Activated CD4-positive, CD25-positive, alpha-beta regulatory T cell treated with anti-CD3 and anti-CD28 coated beads, Interleukin-2, amount 50 U/mL, for 72 hours (primary cell): ENCODE measurements at places on chromosomes 1 and 21.

DNA sequence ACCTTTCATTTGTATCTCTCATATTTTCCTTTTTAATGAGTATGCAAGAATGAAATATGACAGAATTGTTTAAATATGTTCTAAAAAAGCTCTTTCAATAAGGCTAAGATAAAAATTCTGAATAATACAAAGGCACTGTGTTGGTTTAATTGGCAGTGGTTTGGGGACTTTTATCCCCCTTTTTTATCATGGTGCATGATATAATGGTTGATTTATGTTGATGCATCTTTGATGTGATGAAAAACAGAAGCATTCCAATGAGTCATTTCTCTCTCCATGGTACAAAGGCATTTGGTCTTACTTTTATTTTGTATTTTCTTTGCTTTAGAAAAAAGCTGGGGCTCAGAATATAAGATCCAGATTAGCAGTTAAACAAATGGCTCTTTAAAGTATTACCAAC, 127.2 kb upstream of the GREM2 start:
- no peak for DNase-seq

GRCh38 chr21:42102076-42102475, 31.0 kb downstream of the UMODL1 start:
- no peak for DNase-seq

DNA sequence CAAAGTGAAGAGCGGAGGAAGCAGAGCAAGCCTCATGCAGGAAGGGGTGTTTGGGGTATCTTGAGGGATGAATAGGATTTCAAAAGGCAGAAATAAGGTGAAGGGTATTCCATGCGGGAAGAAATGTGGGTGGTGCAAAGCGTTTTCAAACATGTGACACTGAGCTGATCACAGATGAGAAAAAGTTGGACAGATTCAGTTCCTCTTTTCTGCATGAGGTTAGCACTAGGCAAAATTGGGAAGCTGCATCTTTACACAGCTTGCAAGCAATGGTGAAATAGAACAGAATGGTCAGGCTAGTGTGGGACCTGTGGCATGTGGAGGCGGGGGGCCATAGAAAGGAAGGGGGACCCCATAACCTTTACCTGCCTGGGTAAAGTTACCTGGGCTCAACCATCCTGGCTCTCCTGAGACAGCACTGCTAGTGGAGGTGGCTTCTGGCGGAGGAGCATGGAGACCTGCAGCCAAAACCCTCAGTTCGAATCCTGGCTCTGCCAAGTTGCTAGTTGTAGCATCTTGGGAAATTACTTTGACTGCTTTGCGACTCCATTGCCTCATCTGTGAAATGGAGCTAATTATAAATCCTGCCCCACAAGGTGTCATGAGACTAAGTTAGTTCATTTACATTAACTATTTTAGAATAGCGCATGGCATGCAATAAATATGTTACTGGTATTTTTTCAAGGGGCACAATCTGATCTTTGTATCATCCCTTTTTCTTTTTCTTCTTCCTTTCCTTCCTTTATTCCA, 16.4 kb downstream of the KCNA10 start:
- DNase-seq = no peak

GRCh38 chr1:86478416-86479156, 9.9 kb downstream of the CLCA1 start:
- no peak for DNase-seq

- DNase-seq = no peak
These were observed 147.7 kb downstream of the CDC42BPA start for GRCh38 chr1:227170361-227171166.

- DNase-seq = no peak
These were observed 474.1 kb upstream of the VAMP3 start for GRCh38 chr1:7296968-7297367.

DNA sequence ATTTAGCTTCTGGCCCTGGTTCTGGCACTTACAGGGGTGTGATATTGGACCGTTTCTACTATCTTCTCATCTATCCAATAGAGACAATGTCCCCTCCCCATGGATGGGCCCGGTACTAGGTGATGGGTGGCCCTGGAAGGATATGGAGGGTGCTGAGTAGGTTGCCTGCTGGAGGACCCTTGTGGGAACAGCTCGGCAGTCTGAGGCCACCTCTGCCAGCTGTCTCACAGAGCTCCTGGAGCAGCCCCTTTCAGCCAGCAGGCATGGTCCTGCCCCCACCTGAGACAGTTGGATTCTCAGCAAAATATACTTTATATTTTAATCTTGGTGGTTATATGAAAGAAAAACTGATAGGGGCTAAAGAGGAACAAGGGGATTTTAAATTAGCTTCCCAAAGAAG, 101.0 kb upstream of the LMO4 start:
- DNase-seq = no peak

DNA sequence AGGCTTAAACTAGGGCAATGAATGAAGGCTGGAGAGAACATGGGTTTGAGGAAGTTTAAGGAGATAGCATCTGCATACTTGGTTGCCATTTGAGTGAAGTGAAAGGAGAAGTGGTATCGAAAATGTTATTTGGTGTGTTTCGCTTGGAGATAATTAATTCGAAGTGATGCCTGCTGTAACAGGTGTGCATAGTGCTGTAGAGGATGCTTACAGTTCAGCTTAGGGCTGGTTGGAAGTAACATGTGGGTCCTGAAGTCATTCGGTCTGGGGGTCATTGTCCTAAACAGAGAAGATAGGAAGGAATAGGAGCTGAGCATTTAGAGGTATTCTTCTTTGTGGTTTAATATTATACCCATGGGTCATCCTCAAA, 301 bp upstream of the NUDT17 start:
- no peak for DNase-seq

DNA sequence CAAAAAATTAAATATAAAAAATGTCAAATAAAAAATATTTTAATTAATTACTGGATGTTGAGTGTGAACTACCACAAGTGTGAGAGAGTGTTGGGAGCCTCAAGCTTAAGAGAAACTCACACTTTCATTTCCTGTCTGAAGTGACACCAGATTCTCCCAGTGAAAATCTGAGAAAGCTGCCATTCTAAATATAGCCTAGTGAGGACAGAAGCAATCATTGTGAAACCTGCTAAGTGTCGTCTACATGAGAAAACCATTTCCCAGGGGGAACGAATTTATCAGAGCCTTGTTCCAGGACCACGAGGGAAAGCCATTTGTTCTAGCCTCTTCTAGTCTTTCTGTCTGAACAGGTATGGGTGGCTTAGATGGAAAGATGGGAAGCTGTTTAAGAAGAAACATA, 329.3 kb upstream of the PRMT6 start:
- DNase-seq = no peak

GRCh38 chr1:98126740-98127139, 205.9 kb upstream of the DPYD start:
- no peak for DNase-seq

DNA sequence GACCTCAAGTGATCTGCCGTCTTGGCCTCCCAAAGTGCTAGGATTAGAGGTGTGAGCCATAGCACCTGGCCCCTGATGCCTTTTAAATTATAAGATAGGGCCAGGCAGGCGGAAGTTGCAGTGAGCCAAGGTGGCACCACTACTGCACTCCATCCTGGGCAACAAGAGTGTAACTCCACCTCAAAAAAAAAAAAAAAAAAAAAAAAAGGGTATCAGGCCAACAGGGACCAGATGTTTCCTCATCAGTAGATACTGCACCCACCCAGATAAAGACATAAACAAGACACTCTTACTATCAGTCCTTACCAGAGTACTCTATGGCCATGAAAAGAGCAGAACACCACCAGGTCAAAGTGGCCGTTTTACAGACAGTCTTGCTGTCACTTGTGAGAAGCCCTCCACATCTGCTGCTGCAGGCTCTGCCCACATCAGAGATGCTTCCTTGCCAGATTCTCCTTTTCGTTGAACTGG, 3.3 kb downstream of the C21orf58 start:
- no peak for DNase-seq

GRCh38 chr1:237040823-237041222, 1.2 kb upstream of the RYR2 start:
- DNase-seq = no peak

- no peak for DNase-seq
These were observed 81.4 kb downstream of the SMYD2 start for GRCh38 chr1:214362188-214362882.

GRCh38 chr1:85243372-85243771, 16.1 kb downstream of the C1orf52 start:
- DNase-seq = no peak

DNA sequence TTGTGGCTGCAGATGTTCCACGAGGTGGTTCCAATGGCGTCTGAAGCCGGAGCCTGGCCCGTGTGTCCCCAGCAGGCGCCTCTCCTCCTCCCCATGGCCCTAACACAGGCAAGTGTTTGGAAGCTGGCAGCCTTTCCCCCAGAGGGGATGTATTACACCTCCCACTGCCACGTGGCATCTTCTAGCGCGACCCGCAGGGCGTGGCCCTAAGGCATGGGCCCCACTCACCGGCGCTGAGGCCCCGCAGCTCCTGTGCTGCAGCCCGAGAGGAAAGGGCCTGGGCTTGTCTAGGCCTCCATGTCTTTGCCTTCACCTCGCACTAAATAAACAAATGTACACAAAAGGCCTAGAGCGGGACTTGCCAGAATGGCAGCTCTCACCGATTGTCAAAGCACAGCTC, 37.9 kb downstream of the SLC66A1 start:
- no peak for DNase-seq

DNA sequence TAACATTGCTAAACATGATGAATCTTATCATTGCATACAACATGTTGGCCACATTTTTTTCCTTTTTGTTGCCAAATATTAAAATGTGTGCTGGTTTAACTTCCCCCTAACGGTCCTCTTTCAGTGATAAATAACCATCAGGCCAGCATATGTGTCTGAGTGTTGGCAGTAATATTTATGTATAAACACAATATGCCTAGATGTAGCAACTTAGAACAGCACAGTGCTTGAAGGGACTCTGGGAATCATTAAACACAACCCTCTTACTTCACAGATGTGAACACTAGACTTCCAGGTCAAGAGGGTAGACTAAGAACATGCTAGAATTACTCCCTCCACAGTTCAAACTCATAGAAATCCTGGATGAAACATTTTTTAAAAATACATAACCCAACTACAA, 581.8 kb downstream of the PLPP3 start:
- DNase-seq = no peak

DNA sequence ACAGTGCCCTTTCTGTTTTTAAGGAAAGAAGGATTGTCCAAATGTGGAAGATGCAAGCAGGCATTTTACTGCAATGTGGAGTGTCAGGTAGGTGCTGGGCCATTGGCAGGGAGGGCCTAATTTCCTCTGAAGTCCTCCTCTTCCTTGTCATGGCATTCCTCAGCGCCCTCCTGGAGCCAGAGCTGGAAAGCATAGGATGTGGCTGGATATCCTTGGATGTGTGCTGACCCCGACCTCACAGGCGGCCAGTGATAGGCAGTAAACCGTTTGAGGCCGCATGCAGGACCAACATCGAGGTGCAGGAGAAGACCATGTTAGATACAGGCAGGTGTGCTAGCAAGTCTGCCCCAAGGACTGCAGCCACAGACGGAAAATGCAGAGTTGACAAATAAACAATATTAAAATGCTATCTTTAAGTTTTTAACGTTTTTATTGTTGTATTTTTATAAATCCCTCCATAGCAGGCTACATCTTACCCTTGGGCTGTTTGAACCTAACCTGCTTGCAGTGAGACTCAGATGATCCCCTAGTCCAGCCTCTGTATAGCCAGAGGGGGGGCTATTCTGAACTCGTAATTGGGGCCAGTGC, 24.3 kb downstream of the SMYD2 start:
- DNase-seq = no peak

- no peak for DNase-seq
These were observed 21.0 kb downstream of the ATF3 start for GRCh38 chr1:212629450-212630157.

- peak; percentile 18 for DNase-seq
These were observed 38.0 kb downstream of the WDR4 start for GRCh38 chr21:42841156-42841915.

DNA sequence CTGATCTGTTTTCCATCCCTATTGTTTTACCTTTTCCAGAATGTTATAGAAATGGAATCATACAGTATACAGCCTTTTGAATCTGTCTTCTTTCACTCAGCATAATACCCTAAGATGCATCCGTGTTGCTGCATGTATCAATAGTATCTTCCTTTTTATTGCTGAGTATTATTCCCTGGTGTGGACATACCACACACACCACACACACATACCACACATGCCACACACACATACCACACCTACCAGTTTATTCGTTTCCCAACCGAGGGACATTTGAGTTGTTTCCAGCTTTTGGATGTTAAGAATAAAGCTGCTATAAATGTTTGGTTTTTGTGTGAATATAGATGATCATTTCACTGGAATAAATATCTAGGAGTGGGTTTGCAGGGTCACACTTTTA, 22.2 kb upstream of the SLC30A1 start:
- DNase-seq = no peak

GRCh38 chr1:165075725-165076370, 280.7 kb downstream of the LMX1A start:
- no peak for DNase-seq

DNA sequence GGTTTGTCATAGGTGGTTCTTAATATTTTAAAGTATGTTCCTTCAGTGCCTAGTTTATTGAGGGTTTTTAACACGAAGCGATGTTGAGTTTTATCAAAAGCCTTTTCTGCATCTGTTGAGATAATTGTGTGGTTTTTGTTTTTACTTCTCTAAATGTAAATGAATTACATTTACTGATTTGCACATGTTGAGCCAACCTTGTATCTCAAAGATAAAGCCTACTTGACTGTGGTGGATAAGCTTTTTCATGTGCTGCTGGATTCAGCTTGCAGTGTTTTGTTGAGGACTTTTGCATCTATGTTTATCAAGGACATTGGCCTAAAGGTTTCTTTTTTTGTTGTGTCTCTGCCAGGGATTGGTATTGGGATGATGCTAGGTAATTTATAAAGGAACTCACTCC, 142.5 kb downstream of the PRDM2 start:
- no peak for DNase-seq

DNA sequence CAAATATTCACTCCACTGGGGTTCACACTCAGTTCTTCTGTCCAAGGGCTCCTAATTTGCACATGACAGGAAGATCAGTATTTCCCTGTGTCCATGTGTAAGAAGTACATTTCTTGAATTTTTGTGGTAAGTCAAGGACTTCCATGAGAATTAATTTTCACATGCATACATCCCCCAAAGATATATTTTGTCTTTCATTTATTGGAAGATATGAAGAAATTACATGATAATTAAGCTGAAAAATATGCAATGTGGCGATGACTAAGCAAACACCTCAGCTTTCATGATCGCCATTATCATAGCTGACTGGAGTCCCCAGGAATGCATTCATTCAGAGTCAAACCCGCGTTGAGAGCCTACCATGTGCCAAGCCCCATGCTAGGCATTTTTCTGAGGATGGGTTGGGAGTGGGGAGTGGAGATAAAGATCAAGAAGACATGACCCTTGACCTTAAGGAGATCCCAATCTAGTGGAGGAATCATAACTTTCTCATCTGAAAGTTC, 104.6 kb upstream of the F3 start:
- no peak for DNase-seq

- DNase-seq = no peak
These were observed 210.0 kb upstream of the GREM2 start for GRCh38 chr1:240821925-240822324.

- DNase-seq = no peak
These were observed 16.6 kb downstream of the SAMD11 start for GRCh38 chr1:940107-941014.
